Left ventricle myocardium inferior (tissue), 1 donor: ENCODE measurements at places on chromosomes 2 and 18. TPM values are rescaled to one million over a fixed set of nuclear protein-coding genes. Genes with fewer than 3 reads are reported as not detected.

DNA sequence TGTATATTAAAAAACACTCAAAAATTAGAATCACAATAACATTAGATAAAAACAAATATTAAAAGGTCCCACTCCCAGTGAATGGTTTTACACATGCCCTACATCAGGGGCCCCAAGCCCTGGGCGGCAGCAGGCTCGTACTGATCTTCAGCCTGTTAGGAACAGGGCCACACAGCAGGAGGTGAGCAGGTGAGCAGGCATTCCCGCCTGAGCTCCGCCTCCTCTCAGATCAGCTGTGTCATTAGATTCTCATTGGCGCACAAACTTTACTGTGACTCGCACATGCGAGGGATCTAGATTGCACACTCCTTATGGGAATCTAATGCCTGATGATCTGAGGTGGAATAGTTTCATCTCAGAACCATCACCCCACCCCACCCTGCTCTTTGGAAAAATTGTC, 74.2 kb downstream of the MBD2 start:
- DNase-seq, result no peak

- no peak for DNase-seq
Measured at GRCh38 chr2:236541008-236541562, 28.5 kb upstream of the ACKR3 start.

HAAO gene
- total RNA-seq, result 2.3 TPM

GRCh38 chr2:66803726-66804125, 368.8 kb downstream of the MEIS1 start:
- no peak for DNase-seq

DNA sequence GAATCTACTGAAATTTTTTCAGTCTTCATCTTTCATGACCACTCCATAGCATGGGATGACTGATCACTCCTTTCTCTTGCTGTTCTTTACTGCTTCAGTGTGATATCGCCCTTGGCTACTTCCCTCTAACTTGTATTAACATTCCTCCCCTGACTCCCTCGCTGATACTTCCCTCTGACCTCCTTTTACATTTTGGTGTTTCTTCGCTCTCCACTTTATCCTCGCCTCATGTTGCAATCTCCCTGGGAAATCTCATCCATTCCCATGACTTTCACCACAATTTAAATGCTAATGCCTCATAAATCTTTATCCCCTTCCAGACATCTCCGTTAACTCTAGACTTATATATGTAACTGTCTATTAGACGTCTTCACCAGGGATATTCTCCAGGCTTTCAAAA, 167.3 kb downstream of the IKZF2 start:
- no peak for DNase-seq

DNA sequence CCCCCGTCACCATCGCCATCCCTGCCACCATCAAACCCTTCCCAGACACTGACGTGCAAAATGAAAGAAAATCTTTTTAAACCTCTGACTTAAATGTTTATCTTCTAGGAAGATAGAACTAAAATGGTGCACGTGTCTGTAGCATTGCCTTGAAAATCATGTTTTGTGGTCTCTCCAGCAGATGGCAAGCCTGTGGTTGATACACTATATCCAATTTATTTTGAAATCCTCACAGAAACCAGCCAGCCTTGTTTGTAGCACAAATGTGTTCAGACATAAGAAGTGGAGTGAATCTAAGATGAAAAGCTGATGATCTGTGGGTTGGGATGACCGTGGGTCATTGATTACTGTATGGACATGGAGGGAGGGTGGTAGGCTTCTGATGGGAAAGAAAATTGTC, 436.2 kb upstream of the SMIM21 start:
- DNase-seq, result no peak

DNA sequence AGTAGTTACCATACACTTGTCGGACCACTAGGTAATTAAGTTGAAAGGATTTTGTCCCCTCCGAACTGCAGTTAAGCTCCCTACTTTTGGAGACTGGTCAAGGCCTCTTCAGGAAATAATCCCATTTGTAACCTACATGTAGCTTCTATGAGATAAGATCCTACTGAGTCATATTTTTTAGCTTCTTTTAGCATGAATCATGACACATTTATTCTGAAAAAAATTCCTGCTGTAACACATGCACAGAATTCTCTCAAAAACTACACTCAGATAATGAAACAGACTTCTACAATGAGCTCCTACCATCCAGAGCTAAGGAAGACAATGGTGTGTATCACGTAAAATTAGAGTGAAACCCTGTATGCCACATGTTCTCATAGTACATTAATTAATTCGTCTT, 100.7 kb upstream of the CCDC195 start:
- DNase-seq, result no peak

DNA sequence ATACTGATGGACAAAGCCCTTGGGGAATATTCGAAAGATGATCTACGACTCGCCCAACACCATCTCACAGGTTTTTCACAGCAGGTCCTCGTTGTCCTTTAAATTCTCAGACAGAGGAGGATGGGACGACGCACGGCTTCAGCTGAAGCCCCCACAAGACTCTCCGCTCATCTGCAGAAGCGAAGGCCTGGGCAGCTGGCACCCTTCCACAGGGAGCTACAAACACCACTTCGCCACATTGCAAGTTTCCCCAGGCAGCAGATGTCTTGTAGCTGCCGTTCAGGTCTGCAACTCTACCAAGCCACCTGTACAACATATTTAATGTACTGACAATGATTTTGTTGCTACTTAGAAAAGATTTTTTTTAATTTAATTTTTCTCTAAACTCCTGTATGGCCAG, 642.9 kb downstream of the ZEB2 start:
- no peak for DNase-seq

- DNase-seq, result no peak
Measured at GRCh38 chr2:131105950-131106801, 1.0 kb downstream of the PLEKHB2 start.

GPR35 gene
- 1.3 TPM for total RNA-seq
